ENCODE measurements at places on chromosomes 13 and 19.
A peak's percentile ranks its signal among the peaks of the same experiment; 100 is the strongest.

DNA sequence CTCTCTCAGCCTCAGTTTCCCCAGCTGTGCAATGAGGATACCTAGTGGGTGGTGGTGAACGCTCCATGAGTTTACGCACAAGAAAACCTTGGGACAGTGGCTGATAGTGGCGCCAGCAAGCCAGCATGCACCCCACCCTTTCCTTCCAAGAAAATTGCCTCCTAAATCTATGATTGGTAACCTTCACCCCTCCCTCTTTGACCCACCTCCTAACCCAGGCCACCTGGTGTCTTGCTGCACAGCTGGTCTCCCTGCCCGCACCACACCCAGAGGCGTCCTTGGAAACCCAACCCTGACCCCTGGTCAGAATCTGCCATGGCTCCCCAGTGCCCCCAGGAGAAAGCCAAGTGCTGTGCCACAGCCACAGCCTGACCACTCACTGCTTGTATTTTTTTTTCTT lies 22.8 kb upstream of the BCL3 start:
- DNase-seq: no peak

GRCh38 chr13:21670883-21671619 lies at the start of gene FGF9:
FGF9 (plus strand) TSS chr13:21671073; CDS start chr13:21671913, 840 bp downstream.
- peak; percentile 86 for DNase-seq

- DNase-seq: no peak
Measured at GRCh38 chr19:55809381-55810058, 22.3 kb downstream of the NLRP11 start.

GRCh38 chr13:56352361-56352760 lies 788.4 kb upstream of the PRR20A start:
- no peak for DNase-seq

DNA sequence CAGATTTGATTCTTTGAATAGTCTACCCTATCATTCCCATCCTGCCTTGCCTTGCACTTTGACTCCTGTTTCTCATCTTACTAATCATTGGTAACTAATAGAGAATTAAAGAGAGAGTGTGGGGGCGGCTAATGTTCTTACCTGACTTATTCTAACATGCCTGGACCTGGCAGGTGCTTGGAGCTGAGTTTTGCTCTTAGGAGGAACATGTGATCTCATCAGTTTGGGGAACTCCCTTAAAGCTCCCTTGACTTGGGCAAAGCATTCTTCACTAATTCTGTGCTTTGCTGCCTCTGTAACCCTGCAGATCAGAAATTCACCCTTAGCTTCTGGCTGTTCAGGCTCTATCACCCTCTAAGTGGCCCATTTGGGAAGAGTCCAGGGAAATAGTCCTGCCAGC lies 861.1 kb downstream of the GPC5 start:
- DNase-seq: no peak

- DNase-seq: no peak
Measured at GRCh38 chr13:101307181-101307701, 109.1 kb downstream of the NALCN start.

- DNase-seq: no peak
Measured at GRCh38 chr13:38002606-38003005, 133.0 kb upstream of the TRPC4 start.

GRCh38 chr19:38693380-38694223 lies 46.2 kb downstream of the ACTN4 start:
- DNase-seq: peak; percentile 70

DNA sequence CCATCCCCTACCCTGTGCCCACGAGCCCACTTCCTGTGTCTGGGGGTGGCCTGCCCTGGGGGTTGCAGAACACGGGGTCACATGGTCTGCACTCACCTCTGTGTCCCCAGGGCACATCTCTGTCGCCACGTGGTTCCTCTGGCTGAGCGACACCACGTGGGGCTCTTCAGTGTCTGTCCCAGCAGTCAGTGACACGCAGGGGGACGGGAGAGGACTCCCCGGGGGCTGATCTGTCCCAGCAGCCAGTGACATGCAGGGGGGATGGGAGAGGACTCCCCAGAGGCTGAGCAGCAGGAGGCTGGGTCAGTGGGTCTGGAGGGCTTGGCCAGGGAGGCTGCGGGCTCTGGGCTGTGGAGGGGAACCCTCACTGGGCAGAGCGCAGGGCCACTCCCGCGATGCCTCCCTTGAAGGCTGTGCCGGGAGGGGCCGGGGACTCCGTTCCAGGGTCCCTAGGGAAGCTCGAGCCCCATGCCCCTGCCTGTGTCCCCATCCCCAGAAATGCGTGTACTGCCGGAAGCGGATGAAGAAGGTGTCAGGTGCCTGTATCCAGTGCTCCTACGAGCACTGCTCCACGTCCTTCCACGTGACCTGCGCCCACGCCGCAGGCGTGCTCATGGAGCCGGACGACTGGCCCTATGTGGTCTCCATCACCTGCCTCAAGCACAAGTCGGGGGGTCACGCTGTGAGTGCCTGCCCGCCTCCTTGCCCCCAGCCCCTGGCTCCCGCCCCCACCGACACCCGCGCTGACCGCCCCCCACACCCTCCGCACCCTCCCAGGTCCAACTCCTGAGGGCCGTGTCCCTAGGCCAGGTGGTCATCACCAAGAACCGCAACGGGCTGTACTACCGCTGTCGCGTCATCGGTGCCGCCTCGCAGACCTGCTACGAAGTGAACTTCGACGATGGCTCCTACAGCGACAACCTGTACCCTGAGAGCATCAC lies 174.8 kb downstream of the KDM4B start:
- DNase-seq: peak; percentile 64

DNA sequence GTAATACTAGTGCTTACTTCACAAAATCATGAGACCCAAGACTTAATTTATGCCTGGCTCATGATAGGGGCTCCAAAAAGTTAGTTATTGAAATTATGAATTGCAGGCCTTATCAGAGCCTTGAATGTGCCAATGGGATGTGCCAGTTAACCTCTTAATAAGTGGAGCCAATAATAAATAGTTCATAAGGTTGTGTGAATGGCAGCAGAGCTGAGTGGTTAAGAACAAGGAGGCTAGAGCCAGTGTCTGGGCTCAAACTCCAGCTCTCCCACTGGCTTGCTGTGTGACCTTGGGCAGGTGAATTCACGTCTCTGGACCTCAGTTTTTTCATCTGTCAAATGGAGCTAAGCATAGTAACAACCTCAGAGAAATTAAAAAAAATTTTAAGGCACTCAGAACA lies 133.7 kb downstream of the IER2 start:
- no peak for DNase-seq

GRCh38 chr19:18756896-18757295 lies 34.2 kb downstream of the COMP start:
- DNase-seq: no peak

- no peak for DNase-seq
Measured at GRCh38 chr13:37690361-37690760, 91.8 kb upstream of the POSTN start.

GRCh38 chr13:95289020-95289444 lies 12.2 kb downstream of the ABCC4 start:
- DNase-seq: no peak

GRCh38 chr19:48403606-48404005 lies 10.1 kb downstream of the GRIN2D start:
- no peak for DNase-seq

DNA sequence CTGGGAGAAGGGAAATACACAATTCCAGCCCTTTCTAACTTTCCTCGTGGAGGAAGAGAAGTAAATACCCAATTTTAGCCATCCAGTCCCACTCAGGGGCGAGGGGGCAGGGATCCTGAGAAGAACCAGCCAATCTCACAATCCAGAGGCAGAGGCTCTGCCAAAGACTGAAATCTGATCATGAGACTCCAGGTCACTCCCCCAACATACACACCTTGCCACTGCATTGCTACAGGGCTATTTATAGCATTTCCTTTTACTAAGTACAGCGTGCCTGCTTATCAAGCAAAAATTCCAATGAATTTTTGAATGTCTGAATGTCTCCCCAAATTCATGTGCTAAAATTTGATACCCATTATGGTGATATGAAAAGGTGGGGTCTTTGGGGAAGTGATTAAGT lies 1687.5 kb downstream of the EFNB2 start:
- DNase-seq: no peak

GRCh38 chr13:49190901-49191300 lies 29.2 kb upstream of the MLNR start:
- DNase-seq: no peak

- DNase-seq: no peak
Measured at GRCh38 chr13:93496985-93497673, 270.5 kb downstream of the GPC6 start.

DNA sequence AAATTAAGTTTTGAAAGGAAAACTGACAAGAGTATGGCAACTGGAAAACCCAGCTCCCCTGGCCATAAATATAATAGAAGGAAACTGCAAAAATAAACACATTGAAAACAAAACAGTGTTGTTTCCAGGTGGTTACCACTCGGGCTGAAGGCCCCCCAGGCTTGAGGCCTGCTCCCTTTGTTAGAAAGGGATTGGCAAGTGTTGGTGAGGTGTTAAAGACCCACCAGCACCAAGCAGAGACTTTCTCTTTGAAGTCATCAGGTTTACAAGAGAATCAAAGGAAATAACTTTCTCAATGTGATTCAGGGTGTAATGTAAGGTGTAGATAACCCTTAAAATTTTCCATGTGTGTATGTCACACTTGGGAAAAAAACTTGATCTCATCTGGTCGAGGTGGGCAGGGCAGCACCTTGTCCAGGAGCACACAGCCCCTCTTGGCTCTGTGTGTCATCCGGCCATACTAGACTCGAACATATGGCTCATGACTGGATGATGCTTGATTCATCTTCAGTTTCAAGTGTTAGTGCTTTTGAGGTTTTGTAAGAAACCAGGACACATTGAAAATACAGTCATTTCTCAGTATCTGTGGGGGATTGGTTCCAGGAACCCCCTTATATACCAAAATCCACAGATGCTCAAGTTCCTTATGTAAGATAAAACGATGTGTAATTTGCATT lies 7.8 kb downstream of the ACTN4 start:
- DNase-seq: peak; percentile 11

- no peak for DNase-seq
Measured at GRCh38 chr13:85520445-85520844, 278.8 kb downstream of the SLITRK6 start.

GRCh38 chr13:44373247-44373600 lies 400 bp upstream of the SERP2 start:
- no peak for DNase-seq

DNA sequence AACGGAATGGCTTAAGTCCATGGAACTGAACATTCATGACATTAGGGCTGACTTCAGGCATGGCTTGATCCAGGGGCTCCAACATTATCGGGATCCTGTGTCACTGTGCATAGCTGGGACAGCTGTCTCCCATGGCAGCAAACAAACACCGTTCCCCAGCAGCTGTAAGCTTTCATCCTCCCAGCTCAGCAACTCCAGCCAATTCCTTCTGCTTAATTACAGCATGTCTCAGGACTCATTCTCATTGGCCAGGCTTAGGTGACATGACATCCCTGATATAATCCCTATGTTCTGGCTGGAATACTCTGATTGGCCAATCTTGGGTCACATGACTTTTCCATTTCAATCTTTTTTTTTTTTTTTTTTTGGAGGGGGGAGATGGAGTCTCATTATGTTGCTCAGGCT lies 10.9 kb upstream of the TLE5 start:
- peak; percentile 53 for DNase-seq

DNA sequence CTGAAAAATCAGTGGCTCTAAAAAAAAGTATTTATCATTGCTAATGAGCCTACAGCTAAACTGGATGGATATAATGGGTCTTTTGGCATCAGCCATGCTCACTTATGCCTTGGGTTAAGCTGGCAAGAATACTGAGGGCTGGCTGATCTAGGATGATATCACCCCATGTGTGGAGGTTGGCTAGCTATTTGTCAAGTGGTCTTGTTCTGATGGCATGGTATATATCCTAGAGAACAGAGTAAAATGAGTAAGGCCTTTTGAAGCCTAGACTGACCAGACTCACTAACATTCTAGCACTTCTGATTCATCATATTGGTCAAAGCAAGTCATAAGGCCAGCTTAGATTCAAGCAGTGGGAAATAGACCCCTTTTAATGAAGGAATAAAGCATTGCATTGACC lies 383.0 kb downstream of the SLITRK1 start:
- DNase-seq: no peak

DNA sequence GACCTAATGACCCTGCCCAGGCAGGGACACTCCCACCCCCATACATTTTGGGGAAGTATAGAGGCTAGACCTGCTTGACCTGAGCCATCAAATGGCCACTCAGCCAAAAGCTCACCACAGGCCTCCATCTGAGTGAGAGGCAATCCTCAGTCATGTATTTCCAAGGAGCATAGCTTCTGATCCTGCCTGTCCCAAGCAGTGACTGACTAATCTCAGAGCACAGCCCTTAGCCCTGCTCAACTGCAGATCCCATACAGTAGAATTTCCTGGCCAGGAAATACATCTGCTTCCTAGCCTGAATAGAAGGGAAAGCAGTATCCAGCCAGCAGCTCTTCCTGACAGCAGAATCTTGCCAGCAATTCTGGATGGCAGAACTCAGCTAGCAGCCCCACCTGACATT lies 880.6 kb upstream of the GPC6 start:
- DNase-seq: no peak

DNA sequence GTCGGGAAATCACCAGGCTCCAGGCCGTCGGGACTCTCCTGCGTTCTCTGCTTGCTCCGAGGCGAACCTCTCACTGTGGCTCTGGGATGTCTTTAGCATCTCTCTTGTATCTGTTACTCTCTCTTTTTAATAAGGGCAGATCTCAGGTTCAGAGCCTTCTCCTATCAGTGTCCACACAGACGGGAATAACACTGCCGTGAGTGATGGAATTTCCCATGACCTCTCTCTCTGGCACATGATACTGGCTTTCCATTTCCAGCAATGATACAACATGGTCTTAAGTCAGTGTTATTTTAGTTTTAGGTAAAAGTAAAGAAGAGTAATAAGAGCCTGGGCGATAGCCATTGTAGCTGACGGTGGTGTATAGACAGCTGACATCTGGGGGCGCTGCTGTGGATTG lies 9.3 kb downstream of the ZNF444 start:
- DNase-seq: no peak

- no peak for DNase-seq
Measured at GRCh38 chr13:106819413-106820180, 251.7 kb upstream of the ARGLU1 start.

- DNase-seq: no peak
Measured at GRCh38 chr19:49383599-49383998, 4.5 kb upstream of the KASH5 start.

DNA sequence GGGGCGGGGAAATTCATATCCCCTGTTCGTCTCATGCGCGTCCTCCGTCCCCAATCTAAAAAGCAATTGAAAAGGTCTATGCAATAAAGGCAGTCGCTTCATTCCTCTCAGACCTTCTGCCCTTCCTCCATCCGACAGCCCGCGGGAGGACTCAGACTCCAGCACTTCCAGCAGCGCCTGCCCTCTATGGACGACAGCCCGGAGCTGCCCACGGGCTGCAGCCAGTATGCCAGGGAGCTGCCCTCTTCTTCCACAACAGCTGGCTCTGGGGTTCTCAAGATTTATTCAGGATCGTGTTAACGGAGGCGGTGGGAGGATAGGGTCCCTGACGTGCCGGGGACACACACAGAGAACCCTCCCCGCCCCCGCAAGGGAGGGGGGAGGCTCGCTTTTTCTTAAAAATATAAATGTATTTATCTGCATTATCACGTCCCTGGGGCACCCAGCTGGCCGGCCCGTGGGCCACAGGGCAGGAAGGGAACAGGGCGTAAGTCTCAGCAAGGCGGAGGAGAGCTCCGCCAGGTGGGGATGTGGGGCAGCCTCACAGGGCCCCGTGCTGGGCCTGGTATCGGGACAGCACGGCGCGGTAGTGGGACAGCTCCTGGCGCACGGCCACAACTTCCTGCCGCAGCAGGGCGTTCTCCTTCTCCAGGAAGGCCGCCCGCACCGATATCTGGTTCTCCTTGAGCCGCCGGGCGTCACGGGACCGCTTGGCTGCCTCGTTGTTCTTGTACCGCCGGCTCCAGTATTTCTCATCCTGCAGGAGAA lies 6.7 kb downstream of the DBP start:
- peak; percentile 90 for DNase-seq

GRCh38 chr13:45768656-45769479 lies 66.7 kb downstream of the CBY2 start:
- DNase-seq: no peak
